ENCODE measurements at places on chromosomes 7 and 10.

GRCh38 chr10:69669409-69669808 is 39.4 kb downstream of the FAM241B start:
- no peak for DNase-seq

DNA sequence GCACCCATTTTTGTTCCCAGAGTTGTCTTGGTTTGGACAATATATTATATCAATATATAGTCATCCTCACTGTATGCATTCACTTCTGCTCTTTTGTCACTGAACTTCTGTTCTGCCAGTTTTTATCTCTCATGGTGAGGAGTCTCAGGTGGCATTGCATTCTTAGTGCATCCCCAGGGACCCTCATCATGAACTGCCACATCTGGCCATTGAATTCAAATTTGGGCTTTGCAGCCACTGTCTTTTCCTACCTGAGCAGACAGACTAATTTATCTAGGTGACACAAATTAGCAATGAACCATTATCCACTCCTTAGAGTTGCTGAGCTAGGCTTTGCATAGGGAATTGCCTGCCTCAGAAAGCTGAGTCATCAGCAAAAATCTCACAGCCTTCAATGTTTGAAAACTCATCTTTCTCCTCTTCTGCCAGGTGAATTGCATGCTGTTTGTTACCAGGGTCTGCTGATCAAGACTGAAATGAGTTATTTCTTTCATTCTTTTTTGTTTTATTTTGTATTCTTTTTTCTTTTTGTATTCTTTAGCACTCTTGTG is 316.8 kb upstream of the MTPN start:
- DNase-seq = no peak

GRCh38 chr10:42638055-42638820 is at the start of gene ZNF33B:
ZNF33B (minus strand) TSS chr10:42638570; CDS start chr10:42636928, 1,642 bp downstream.
- DNase-seq = peak; percentile 89

DNA sequence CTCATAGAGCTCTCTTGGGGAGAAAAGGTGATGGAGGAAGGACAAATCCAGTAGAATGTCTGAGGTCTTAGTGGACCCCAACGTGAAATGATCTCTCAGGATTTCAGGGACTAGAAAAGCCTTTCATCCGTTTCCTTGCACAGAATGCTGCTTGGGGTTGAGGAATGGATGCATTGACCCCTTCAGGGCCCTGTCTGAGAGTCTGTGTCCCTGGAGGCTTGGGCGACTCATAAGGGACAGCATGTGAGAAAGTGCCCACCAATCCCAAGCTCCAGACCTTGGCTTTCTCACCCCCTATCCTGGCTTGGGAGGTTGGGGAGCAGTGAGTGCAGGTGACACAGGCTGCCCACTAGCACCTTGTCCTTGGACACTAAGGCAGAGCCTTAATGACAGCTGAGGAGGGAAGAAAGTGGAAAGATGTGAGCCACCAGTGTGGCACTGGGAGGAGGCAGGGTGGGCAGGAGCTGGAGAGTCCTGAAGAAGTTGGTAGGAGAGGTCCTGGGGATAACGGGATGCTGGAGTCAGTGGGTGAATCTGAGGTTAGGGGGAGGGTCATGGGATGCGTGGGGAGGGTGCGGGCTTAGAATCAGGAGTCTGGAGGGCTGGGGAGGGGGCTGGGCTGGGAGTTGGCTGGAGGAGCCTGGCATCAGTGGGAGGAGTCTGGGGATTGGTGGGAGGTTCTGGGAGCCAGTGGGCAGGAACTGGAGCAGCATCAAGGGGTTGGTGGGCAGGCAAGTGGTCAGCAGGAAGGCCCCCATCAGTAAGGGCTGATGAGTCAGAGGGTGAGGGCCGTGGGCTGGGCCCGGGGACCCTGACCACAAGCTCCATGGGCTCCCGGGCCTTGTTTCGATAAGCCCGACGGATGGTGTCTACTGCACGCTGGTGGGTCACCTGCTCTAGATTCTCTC is 8.6 kb downstream of the LZTS2 start:
- DNase-seq = no peak

DNA sequence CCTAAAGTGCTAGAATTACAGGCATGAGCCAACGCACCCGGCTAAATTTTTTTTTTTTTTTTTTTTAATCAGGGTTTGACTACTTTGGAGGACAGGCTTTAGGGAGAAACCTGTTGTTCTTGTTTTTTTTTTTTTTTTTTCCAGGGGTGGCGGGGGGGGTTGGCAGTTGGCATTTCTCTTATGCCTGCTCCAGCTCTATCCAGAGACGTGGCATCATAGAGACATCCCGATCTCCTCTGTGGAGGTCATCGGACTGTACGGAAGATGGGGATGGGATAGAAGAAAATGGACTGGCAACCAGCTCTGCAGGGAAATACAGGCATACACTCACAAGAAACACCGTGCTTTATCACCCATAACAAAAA is 130.8 kb downstream of the PRPF18 start:
- no peak for DNase-seq

DNA sequence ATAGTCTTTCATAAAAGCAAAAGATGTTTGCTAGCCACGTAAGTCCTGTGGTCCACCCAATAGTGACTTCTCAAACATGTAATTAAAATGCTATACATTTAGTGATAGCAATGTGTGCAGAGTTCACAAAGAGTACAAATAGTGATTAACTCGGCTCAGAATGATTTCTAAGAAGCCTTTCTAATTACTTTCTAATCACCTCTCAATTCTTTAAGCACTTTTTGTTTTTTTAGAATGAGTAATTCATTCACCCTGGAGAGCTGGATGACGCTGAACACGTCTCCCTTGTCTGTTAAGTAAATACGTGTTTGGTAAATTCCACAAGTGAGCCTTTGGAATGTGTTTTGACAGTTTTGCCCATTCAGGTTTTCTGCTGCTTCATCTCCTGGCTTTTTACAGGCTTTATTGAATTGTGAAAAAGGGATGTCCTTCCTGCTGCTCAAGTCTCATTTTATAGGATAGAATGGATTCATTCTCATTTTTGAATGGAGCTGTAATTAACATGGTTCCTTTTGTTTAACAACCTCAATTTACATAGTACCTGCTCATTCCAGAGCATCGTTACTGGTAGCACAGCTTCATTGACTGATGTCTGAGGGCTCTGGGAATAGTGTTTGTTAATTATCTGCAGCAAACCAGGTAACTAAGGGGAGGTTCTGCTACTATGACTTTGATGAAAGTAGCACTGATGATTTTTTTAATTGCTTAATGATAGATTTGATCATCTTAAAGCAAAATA is 212.1 kb downstream of the VTI1A start:
- DNase-seq = no peak

GRCh38 chr10:86413046-86413728 is 46.6 kb upstream of the GRID1 start:
- no peak for DNase-seq

GRCh38 chr7:133157045-133157444 is 75.2 kb upstream of the CHCHD3 start:
- DNase-seq = no peak

GRCh38 chr10:92156874-92157773 is 133.8 kb downstream of the CPEB3 start:
- DNase-seq = no peak

DNA sequence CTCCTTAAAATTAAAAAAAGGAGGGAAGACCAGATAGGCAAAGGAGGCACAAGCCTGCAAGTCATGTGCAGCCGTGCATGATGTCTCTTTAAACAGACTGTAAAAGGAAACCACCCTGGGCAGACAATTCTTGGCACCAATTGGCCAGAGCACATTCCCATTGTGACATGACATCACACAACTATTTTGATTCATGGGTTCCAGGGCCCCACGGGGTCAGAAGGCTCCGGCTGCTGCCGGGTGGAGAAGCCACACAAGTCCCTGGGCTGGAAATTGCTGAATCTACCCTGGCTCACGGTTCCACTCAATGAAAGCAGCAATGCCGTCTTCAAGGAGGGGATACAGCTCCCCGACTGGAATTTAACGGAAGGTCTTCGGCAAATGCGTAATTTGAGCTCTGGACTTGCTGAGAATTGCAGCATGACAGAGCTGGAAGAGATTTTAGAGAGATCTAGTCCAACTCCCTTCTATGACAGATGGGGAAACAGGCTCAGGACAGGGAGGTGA is 140.5 kb downstream of the PRKAG2 start:
- DNase-seq = no peak

GRCh38 chr7:31054608-31055278 is 2.6 kb downstream of the ADCYAP1R1 start:
- no peak for DNase-seq

GRCh38 chr7:11726001-11726793 is 105.8 kb downstream of the THSD7A start:
- no peak for DNase-seq

- no peak for DNase-seq
These were observed 855.1 kb downstream of the LRMDA start for GRCh38 chr10:76286536-76286935.

GRCh38 chr7:149474309-149475120 is 13.7 kb upstream of the ZNF777 start:
- no peak for DNase-seq

DNA sequence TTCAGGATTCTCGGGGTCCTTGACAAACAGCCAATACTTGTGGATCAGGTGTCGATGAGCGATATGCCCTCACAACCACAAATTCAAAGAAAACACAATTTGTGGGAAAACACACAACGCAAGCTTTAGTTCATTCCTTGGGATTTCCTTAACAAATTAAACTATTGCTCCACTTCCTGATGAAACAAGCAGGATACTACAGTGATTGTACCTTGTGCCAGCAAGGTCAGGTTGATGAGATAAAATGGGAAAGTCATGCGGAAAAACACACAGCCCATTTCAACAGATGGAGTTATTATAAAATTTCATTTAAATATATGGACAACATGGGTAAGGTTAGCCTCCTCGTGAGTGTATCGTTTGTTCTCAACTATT is 8.8 kb upstream of the RHOBTB1 start:
- no peak for DNase-seq

GRCh38 chr10:123147635-123148413 is at the start of gene HMX2:
HMX2 (plus strand) TSS chr10:123148136; CDS start chr10:123148379, 243 bp downstream.
- DNase-seq = no peak

GRCh38 chr7:20083781-20084180 is 133.4 kb downstream of the MACC1 start:
- no peak for DNase-seq

GRCh38 chr10:987870-988666 is at the start of gene GTPBP4:
GTPBP4 (plus strand) TSS chr10:988434; CDS start chr10:988480, 46 bp downstream.
- DNase-seq = peak; percentile 98

GRCh38 chr10:23293145-23293724 is 51.4 kb downstream of the C10orf67 start:
- peak; percentile 9 for DNase-seq

DNA sequence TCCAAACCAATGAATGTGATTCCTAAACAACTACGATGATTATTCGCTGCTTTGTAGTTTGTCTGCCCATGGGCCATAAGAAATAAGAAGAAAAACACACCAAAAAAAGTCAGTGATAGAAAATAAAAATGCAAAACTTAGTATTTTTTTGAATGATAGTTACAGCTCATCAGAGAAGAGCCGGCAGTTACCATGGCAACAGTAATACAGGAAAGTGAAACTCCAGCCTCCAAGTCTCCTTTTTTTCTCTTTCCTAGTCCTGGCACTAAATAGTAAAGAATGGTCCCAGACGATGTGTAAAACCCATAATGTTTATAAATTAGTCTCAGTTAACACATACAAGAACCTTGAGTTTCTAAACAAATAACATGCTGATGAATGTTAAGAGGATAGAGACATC is 21.6 kb upstream of the LHFPL3 start:
- DNase-seq = no peak

GRCh38 chr10:77679217-77679616 is 41.6 kb upstream of the KCNMA1 start:
- no peak for DNase-seq

DNA sequence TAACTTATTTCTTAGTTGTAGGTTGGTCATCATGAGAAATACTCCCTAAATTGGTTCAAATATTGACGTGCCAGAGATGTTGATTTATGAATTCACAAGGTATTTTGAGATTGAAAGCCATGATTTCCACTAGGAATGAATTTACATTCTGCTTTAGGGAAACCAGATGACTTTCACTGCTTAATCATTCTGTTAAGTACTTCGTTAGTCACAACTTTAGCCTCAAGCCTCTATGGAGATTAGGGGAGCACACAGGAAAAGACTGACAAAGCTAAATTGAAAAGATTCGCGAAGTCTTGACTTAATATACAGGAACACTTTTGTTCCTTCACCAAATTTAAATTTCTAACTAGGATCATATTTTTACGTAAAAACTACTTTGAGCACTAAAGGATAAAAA is 250.4 kb upstream of the CACNA2D1 start:
- no peak for DNase-seq

DNA sequence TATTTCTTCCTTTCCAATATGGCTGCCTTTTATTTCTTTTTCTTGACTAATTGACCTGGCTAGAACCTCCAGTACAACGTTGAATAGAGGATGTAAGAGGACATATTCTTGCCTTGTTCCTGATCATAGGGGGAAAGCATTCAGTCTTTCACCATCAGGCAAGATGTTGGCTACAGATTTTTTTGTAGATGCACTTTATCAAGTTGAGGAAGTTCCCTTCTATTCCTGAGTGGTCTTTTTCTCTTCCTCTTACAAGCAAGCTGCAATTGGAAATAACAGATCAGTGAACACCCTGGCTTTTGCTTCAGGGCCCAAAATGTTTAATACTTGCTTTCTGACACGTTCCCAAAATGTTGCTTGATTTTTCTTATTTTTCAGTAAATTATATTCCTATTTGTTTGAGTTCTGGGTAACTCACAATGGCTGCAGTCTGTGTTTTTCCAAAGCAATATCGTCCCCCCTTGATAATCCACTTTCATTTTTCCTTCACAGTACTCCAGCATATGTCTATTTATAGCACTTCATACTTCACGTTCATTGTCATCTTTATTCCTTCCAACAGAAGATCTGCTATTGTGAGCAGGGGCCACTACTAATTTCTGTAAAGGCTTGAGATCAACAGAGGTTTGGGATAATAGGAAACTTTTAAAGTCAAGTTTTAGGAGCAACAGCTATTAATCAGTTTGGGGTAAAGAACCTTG is 11.7 kb downstream of the CPEB3 start:
- DNase-seq = no peak

DNA sequence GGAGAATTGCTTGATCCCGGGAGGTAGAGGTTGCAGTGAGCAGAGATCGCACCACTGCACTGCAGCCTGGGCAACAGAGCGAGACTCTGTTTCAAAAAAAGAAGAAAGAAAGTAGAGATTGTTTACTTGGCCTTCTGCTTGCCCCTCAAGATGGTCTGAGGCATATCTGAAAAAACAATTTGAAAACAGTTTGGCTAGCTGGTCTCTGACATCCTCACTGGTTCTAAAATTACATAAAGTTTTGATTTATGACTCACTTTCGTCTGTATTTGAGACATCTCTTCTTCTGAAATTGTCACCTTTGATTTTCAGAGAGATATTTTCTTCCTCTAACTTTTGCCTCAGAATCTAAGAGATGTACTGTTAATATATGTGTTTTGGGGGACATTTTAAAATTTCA is 49.6 kb upstream of the HELLS start:
- no peak for DNase-seq

- no peak for DNase-seq
These were observed 92.6 kb downstream of the SPAG6 start for GRCh38 chr10:22437620-22438588.

DNA sequence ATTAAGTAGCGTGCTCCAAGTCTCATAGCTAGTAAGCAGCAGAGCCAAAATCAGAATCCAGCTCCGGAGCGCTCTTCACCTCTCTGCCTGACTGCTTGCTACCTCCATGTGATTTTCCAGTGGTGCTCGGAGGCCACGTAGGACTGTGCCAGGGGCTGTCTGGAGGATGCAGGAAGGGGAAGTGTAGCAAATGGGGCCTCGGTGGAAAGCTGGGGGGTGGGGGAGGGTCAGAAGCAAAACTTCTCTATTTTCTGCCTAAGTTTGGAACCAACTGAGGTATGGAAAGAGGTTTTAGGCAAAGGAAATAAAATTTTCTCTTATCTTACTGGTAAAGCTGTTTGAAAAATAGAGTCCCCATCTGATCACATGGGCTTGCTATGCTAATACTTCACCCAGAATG is 108.7 kb downstream of the TBXAS1 start:
- DNase-seq = no peak
